Memory B cell (primary cell): ENCODE measurements at places on chromosomes 5 and 9.

- DNase-seq, result no peak
Observed at GRCh38 chr9:34139477-34140146, 13.1 kb upstream of the DCAF12 start.

GRCh38 chr5:15472116-15472515, 27.9 kb upstream of the FBXL7 start:
- no peak for DNase-seq

DNA sequence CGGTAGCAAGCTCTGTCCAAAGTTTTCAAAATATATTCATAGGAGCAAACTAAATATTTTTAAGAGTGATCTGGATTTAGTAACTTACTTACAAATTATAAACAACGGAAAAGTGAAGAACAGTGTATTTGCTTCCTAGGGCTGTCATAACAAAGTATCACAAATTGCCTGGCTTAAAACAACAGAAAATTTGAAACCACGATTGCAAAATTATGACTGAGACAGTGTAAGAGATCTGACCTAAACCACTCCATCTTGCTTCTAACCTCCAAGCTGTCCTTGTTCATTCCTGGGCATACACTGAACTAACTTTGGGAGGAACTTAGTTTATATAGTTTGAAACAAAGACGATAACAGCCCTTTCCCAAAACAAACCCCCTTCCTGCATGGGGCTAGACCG, 202.0 kb upstream of the CDH6 start:
- no peak for DNase-seq

DNA sequence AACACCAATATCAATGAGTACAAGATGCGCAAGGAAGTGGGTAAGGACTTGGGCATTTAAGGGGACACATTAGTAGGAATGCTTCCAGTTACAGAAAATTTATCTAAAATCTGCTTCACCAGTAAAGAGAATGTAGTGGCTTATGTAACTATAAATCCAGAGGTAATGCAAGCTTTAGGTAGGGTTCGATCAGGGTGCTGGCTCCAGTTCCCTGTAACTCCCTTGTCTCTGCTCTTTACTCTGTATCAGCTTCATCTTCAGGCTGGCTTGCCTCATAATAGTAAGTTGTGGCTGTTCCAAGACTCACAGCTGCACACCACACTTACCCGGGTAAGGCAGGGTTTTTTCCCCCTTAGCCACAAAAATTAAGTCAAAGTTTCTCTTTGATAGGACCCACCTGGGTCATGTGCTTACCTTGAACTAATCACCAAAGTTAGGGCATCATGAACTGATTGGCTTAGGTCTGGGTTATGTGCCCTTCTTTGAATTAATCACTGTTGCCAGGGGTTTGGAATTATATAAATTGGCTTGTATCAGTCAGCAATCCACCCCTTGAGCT, 35.5 kb downstream of the ARHGEF37 start:
- no peak for DNase-seq

DNA sequence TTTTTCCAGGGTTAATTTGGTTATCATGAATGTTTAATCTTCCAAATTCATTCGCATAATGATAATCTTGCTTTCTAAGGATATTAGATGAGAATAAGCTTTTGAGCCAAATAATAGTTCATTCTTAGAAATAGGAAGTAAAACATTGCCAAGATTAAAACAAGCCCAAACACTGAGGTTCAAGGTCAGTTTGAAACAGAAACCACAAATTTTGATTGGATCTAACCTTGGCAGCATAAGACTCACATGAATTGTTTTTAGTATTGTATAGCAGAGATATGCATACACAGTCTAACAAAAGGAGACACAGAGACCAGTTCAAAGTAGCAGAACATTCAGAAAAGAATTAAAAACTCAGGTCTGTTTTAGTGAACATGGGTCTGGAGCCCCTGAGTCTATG, 43.4 kb upstream of the VCAN start:
- DNase-seq, result no peak

DNA sequence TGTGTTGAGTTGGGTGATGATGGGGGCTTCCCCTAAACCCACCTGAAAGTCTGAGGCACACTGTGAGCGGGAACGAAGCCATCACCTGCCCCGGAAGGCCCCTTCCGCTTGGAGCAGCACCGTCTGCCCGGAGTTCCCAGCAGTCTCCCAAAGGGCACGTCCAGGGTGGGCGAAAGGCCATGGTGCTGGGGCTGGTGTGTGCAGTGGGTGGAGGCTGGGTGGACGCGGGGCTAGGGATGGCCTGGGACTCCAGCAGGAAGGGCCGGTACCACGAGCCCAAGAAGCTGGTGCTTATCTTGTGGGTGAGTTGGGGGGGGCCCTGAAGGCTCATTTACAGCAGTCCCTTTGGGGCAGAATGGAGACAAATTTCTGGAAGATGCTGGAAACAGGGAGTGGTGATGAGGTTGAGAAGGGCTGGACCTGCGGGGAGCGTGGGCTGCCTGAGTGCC, 4.6 kb downstream of the FLT4 start:
- no peak for DNase-seq
